Caco-2 (cell line): ENCODE measurements at places on chromosomes 6 and 20.

- DNase-seq = no peak
These were observed 44.7 kb upstream of the MLN start for GRCh38 chr6:33848484-33848883.

GRCh38 chr20:20223981-20224380 is 143.9 kb upstream of the INSM1 start:
- DNase-seq = no peak

GRCh38 chr6:127914240-127914639 is 13.4 kb upstream of the THEMIS start:
- DNase-seq = no peak

DNA sequence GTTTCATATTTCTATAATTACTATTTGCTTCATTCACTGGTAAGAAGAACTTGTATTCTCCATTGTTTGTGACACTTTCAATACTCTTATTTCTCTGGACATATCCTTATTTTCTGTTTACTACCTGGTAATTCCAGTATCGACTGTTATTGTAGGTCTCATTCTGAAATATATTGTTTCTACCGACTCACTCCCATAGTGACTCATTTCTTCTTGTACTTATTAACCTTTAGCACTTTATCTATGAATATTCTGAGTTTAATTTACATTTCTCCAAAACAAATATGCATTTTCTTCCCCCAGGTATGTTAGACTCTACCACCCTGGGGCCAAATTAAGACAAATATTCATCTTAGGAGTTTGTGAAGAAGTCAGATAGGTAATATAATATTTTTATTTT is 164.5 kb upstream of the BTBD3 start:
- no peak for DNase-seq

DNA sequence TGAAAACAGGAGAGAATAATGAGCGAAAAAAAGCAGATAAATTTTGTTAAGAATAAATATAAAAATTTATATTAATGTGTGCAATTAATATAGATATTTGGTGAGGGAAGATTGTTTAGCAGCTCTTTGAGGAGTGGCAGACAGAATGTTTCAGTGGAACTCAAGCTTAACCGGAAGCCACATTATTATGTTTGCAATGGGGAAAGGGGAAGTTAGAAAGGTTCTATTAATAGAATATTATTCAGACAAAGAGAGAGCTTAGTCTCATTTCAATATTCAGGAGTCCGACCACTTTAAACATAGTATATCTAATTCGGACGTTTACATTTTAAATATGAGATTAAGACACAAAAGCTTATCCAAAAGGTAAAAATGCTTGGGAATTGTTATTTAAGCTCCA is 81.6 kb upstream of the KHDRBS2 start:
- DNase-seq = no peak

- DNase-seq = no peak
These were observed 12.2 kb upstream of the HBS1L start for GRCh38 chr6:135066806-135067205.

DNA sequence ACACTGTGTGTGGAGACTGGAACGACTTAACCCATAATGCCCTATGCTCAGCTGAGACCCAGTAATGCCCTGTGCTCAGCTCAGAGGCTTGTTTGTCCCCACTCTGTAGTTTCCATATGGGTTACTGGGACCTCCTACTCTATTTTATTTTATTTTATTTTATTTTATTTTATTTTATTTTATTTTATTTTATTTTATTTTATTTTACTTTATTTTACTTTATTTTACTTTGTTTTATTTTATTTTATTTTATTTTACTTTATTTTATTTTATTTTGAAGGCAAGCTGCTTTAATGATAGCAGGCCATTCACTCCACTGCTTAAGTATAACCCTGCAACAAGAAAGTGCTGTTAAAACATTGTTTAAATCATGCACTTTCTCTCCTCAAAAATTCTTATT is 603.4 kb upstream of the JAG1 start:
- no peak for DNase-seq

GRCh38 chr6:14037402-14038277 is 79.9 kb upstream of the CD83 start:
- no peak for DNase-seq
